Inflammatory macrophage (primary cell): ENCODE measurements at places on chromosomes 7 and 10.

DNA sequence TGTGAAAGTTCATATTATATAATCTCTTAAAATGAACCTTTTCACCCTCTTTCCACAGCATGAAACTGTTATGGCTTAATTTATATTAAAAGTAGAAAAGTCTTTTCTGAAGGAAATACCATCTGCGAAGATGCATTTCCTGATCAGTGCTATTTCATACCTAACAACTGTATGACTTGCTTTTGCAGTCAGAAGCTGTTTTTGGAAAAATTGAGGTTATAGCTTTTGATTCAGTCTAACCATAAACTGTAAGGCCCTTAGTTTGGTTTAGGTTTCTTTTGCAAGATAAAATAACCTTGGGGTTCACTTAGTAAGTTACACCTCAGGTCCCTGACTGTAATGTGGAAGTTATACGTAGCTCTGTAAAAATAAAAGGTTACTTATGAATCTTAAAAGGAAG, 22.7 kb upstream of the PARP12 start:
- no peak for DNase-seq

- DNase-seq: no peak
Observed at GRCh38 chr10:49001402-49001801, 61.8 kb upstream of the LRRC18 start.

DNA sequence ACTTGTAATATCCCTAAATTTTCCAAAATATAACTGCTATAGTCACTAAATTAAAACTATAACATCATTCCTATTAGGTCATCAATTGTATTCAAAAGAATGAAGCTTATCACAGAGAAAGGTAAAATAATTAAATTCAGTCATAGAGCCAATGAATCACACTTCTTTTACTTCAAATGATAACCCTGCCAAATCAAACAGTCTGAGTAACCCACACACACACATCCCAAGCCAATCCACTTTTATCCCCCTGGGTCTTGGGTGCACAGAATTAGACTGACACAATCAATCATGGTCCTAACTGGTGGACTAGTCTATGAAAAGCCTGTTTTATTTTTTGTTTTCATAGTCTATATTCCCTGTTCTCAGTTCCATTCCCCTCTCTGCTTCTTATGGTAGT, 25.6 kb downstream of the CTNNA3 start:
- DNase-seq: no peak

- DNase-seq: no peak
Observed at GRCh38 chr7:80275192-80275605, 140.6 kb downstream of the GNAI1 start.

GRCh38 chr7:136405931-136406777, 429.0 kb upstream of the MTPN start:
- peak; percentile 57 for DNase-seq

- DNase-seq: no peak
Observed at GRCh38 chr10:12503311-12503710, 154.0 kb downstream of the CAMK1D start.

DNA sequence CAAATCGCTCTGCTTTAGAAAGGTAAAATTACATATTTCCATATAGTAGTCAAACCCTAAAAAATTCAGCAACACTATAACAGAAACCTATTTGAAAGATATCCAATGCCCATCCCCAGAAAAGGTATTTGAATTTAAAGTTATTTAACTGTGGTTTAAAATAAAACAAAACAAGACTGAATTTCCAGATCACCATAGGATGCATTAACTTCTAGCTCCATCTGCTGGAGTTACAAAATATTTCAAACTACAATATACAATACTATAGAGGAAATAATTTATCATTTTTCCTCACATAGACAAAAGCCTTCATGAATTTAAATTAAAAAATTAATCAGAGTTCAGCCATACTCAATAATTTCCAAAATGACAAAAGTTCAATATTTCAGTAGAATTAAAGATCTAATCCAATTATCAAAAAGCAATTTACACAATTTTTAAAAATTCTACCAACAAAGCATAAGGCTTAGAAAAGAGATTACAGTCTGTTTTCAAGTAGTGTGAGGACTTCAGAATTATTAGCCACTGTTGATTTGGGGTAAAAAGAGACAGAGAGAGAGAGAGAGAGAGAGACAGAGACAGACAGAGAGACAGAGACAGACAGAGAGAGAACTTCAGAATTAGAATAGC, 75.9 kb downstream of the LMBR1 start:
- DNase-seq: peak; percentile 51

DNA sequence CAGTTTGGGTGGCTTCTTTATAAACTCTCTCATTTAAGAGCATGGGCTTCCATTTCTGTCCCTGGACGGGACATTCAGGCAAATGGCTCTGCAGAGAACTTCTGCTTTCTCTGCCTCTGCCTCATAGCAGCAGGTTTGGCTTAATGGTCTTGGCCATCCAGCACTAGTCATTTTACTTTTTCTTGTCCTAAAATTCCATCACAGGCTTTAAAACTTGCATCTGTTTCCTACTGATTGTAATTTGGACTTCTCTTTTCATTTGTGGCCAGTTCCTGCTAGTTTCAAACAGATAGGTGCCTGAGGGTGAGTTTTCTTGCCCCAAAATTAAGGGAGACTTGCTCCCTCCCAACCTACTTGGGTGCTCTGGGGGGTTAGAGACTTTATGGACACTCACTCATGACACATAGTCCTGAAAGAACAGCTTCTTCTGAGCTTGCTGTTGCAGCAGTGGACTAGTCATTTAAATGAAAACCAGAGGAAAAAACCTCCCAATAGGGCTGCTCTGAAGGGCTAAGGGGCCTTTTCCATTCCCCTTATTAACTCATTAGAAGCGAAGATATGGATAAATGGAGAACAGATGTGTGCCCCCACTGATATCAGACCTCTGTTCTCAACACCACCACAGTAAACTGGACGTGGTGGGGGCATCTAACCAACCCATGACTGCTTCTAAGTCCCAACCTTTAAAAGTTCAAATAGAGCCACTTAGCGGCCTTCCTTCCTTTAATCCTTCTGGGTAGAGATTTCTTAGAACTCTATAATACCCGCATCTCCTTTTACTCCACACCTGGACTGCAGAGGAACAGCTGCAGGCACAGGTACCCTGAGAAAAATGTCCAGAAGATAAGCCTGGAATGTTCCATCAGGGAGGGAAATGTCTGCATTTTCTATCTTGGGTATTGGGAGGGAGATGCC, 38.8 kb downstream of the SVOPL start:
- no peak for DNase-seq

DNA sequence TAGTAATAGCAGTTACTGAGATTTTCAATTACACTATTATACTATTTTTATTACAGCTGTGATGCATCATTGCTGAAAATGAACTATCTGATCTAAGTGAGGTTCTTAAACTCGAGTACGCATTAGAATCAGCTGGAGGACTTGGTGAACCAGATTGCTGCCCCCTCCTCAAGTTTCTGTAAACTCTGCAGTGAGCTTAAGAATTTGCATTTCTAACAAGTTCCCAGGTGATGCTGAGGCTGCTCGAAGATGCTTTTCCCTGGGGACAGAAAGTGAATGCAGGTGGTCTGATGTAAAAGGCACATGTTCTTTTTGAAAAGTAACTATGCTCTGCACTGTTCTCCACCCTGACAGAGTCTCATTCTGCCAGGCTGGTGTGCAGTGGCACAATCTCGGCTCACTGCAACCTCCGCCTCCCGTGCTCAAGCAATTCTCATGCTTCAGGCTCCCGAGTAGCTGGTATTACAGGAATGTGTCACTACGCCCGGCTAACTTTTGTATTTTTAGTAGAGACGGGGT, 12.5 kb downstream of the RNF133 start:
- no peak for DNase-seq

GRCh38 chr10:112666094-112666493, 219.1 kb downstream of the VTI1A start:
- no peak for DNase-seq

DNA sequence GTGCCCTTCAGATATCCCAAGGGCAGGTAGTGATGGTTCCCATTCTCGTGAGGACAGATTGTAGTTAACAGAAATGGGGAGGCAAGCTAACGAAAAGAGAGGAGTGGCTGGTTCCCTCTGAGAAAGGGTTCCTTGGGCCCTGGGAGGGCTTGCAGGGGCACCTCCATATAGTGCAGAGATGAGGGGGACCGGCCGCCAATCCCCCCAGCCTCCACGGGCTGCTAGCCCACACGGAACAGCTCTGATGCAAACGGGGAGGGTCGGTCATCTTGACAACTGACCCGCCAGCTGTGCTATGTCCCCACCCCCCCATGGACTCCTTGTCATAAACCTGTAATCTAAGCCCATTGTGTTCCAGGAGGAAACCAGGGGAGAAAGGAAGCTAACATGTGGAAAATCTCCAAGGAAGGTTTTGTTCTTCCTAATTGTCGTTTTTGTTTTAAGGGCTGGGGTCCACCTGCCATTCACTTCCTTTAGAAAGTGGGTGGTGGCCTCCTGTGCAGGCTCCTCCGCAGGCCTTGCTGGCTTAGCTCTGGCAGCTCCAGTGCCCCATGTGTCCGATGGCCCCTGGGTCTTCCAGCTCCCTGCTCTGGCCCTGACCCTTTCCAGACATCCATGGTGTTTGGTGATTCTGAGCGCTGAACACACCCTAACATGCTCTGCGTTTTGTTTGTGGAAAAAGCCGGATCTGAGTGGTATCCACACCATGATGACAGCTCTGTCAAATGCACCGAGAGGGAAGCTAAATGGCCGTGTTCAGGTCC, 15.9 kb downstream of the ADCY1 start:
- DNase-seq: no peak

DNA sequence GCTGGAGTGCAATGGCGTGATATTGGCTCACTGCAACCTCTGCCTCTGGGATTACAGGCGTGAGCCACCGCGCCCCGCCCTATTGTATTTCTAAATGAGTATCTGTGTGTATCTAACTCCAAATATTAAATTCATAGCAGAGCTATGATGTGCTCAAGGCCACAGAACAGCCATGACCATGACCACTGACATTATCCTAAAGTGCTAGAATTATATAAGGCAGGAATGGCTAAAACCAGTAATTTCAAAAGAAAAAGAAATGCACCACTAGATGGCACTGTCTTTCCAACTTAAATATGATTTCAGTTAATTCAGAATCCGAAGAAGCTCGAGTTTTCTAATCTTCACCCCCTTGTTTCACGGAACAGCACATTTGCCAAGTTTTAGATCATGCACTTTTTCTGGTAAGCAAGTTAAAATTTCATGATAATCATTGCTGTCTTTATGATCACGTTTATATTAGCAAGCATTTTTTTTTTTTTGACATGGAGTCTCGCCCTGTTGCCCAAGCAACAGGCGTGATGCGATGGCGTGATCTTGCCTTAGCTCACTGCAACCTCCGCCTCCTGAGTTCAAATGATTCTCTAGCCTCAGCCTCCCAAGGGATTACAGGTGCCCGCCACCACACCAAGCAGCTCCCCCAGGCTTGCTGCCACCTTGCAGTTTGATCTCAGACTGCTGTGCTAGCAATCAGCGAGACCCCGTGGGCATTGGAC, 65.3 kb downstream of the OR13A1 start:
- DNase-seq: peak; percentile 84

DNA sequence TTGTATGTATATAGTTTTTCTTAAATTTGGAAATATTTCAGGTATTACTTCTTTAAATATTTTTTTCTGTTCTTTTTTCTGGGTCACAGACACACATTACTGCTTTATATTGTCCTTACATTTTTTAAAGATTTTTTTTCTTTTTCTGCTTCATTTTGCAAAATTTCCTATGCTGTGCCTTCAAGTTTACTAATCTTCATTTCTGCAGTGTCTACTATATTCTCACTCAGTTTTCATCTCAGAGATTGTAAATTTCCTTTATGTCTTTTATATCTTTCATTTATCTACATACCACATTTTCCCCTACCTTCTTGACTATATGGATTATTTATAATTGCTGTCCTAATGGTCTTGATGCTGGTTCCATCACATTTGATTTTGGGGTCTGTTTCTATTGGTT, 210.5 kb downstream of the SLC25A13 start:
- no peak for DNase-seq

DNA sequence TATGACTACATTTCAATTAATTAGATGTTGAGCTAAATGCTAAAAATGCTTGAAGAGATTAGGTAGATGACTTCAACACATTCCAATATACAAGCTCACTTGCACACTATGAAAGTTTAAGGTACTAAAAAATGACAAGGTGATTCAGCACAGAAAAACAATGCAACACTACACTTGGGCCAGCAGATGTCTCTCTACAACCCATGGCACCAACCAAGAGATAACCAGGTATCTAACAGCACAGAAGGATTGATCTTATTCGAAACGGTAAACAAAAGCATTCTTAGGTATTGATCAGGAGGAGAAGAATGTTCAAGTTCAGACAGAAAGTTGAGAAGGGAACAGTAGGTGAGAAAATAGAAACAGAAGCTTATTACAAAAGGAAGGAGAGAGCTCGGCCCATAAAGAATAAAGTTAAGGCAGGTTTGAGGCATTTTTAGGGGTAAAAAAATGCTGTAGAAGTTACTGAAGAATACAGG, 248.2 kb upstream of the KLF14 start:
- peak; percentile 15 for DNase-seq

- no peak for DNase-seq
Observed at GRCh38 chr7:12373580-12374263, 29.9 kb downstream of the VWDE start.

DNA sequence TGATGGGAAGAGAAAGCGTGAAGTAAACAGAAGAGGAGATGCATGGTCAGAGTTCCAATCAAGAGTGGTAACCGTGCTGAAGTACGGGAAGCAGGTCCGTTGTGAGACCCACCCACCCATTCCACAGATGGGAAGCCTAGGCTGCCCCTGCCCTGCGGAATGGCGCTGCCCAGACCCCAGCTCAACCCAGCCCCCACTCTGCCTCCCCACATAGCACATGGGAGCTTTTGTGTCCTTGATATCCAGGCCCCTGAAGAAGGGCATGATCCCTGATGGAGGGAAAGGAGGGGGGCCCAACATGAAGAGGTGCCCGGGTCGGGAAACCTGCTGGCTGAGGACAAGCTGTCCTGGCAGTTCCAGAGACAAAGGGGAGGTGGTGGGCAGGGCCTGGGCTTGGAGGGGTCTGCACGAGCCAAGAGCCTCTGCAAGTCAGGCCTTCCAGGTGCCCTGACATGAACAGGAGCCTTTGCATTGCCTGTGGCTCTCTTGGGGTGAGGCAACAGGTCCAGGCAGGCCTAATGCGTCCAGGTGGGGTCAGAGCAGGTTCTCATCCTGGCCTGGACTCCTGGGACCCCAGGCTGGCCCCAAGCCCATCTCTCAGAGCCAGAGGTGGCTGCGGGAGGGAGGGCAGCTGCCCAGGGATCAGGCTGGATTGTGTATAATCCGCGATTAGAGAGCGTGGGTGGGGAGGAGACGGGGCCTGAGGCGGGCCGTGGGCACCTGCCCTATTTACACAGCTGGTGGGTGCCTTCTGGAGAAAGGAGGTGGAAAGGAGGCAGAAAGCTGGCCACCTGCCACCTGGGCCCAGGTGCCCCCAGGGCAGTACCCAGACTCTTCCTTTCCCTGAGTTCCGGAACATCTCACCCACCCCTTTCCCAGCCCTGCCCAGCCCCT, 23.5 kb downstream of the YKT6 start:
- DNase-seq: no peak

GRCh38 chr10:131452926-131453720, 141.6 kb upstream of the TCERG1L start:
- DNase-seq: no peak
